Kasumi-1 (cell line): ENCODE measurements at places on chromosomes 6 and 20.

- DNase-seq = no peak
Observed at GRCh38 chr20:6812530-6812929, 45.0 kb downstream of the BMP2 start.

- peak; percentile 39 for DNase-seq
Observed at GRCh38 chr6:136761227-136761922, 30.9 kb downstream of the MAP3K5 start.

- DNase-seq = no peak
Observed at GRCh38 chr6:79614326-79615305, 16.5 kb upstream of the SH3BGRL2 start.

DNA sequence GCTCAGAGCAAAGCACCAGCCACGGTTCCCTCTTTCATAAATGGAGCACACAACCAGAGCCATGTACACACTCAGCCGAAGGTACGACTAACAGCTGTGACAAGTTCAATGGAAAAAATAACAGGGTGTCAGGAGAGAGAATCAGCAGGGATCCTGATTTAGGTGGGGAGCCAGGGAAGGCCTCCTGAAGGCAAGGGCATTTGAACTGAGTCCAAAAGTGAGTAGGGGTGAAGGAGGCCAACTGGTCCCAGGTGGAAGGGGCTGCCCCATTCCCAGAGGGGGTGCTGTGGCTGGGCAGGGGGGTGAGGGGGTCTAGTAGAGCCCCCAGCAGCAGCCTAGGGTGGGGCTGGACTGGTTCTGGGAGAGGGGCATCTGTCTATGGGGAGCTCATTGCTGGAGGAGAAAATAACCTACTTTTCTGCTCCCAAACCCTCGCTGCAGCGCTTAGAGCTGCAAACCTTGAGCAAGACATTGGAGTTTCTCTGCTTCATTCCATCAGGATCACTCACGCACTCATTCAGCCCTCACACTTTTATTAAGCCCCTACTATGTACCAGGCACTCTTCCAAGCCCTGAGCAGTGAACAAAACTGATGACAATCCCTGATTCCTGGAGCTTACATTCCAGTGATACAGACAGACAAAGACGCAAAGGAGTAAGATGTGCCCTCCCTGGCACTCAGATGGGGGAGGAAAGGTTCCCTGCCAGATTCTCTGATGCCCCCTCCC is 113.5 kb downstream of the TOX2 start:
- DNase-seq = no peak

- no peak for DNase-seq
Observed at GRCh38 chr6:4545893-4546292, 230.3 kb upstream of the CDYL start.

DNA sequence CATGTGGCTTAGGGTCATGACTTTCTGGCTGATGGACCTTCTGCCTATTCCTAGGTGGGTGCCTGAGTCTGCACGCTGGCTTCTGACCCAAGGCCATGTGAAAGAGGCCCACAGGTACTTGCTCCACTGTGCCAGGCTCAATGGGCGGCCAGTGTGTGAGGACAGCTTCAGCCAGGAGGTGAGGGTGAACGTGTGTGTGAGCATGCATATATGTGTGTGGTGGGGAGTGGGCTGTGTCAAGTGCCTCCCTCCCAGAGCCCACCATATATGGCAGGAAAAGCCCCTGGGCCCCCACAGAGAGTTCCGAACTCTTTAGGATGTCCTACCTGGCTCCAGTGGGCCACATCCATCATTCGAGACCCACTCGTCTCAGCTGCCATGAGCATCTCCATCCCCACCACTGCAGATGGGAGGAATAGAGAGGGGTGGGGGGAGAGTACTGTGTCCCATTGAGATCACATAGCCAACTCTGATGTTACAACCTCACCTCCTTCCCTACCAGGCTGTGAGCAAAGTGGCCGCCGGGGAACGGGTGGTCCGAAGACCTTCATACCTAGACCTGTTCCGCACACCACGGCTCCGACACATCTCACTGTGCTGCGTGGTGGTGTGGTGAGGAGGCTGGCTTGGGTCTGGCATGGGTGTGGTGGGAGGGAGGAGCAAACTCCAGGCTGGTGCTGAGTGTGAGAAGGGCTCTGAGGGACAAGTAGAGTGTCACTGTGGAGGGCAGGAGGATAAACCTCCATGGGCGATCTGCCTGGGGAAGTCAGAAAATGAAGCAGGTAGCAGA is 3.2 kb downstream of the SLC22A7 start:
- DNase-seq = no peak

- no peak for DNase-seq
Observed at GRCh38 chr6:35287671-35288396, 9.8 kb upstream of the DEF6 start.

DNA sequence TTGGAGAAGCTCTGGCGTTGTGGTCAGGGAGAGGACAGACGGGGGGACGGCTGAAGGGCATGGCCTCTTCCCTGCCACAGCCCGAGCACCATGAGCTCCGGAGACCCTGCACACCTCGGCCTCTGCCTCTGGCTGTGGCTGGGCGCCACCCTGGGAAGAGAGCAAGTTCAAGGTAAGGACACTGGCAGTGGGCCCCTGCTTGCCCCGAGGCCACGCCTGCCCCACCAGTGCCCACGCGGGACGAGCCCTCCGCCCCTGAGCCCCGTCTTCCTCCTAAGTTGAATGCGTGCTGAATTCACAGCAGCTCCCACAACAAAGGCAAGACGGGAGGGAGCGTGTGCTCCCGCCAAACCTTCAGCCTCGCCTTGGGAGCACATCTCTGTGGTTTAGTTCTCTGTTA is 2.0 kb downstream of the COL20A1 start:
- no peak for DNase-seq

DNA sequence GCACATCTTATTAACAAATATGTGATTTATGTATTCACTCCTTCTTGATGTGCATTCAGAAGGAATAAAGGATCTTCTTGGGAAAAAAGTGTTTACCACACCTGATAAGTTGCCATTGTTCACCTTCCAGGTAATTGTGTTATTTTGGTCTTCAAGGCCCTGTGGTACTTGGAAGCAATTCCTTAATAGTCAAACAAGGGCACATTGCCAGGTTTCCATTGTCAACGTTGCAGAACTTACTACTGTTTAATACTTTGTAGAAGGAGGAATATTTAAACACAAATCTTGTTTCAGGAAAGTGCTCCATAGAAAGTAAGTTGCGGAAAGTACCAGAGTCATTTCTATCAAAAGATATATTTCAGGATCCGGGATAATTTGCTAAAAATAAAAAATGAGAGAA is 129.5 kb upstream of the SGK1 start:
- no peak for DNase-seq

- DNase-seq = peak; percentile 27
Observed at GRCh38 chr6:87289571-87289970, 32.8 kb upstream of the SMIM8 start.

DNA sequence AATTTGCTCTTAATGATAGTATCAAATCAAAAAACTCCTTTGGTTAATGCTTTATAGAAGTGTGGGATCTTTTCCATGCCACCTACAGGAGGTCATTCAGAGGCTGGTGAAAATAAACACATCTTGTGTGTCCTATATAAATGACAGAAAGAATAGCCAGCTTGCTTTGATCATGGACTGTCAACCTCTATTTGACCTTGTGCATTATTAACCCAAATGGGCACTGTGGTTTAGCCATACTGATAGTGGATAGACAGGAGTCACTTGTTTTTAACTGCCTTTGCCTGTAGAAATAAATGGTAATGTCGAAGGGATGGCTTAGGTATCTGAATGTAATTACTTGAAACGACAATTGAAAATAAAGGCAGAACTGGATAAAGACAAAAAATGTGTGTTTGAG is 123.8 kb downstream of the CDKAL1 start:
- no peak for DNase-seq

- no peak for DNase-seq
Observed at GRCh38 chr6:89144354-89144906, 1.4 kb upstream of the PM20D2 start.

GRCh38 chr20:41150664-41151063 is 13.3 kb downstream of the PLCG1 start:
- peak; percentile 78 for DNase-seq

DNA sequence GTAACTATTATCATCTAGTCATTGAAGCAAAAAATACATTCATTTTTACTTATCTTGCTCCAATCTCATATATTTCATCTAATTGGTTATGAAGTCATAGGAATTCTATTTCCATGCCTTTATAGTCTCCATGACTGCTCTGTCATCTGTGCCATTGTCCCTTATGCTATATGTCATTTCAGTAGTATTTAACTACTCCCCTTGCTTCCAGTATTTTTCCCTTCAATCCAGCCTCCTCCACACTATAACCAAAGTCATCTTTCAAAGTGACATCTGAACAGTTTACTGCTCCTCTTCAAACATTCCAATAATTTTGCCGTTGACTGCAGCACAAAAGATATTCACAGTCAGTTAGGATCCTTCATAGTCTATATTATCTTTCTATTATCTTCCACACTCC is 216.6 kb upstream of the HS3ST5 start:
- DNase-seq = no peak

DNA sequence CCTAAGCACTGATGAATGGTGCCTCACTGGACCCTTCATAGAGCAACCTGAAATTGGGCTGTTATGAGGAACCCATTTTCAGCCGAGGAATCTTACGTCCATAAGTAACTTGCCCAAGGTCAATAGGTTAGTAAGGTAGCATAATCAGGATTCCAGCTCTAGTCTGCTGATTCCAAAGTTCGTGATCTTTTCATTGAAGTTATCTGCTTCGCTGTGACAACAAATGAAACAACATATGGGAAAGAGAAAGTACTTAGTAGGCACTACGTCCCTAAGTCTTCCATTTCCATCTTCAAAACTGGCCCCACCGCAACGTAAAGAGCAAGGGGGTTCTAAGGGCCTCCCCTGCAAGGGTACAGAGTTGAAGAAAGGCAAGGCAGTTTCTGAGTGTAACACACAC is 49.5 kb downstream of the MYLIP start:
- no peak for DNase-seq

GRCh38 chr20:1171461-1172093 is 13.2 kb downstream of the TMEM74B start:
- DNase-seq = no peak

DNA sequence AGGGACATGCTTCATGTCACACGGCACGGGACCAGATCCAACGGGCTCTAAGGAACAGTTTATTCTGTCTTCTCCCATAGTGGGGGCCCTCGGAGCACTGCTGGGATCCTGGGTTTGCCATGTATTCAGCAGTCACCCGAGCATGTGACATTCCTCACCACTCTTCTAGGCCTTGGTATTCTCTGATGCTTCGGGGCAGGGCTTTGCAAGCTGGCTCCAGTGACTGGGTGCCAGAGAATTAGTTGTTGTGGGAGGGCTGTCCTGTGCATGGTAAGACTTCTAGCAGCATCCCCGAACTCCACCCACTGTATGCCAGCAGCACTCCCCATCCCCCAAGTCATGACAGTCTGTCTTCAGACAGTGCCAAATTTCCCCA is 5.4 kb downstream of the CCN5 start:
- no peak for DNase-seq

DNA sequence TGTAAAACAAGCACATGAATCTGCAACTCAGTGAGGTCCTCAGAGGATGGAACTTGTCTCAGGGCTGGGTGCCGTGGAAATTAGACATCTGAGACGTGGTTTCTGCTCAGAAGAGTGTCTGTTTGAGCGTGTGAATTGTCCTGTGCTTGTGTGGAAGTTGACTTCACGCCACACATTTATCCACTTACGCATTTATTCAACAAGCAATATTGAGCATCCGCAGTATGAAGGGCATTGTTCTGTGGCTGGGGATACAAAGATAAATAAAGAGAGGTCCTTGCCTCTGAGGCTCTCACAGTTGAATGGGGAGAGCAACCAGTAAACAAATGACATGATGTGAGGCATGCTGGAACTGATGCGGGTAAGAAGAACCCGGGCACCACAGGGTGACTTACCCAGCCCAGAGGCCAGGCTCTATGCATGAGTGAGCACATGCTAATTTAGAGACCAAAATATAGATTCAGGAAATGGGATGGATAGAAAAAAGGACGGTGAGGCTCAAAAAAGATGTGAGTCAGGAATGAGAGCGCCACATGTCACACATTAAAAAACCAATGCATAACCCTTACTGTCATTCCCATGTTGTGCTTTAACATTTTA is 60.4 kb downstream of the SOBP start:
- DNase-seq = no peak

GRCh38 chr20:13220194-13220903 is 725 bp upstream of the ISM1 start:
- no peak for DNase-seq

DNA sequence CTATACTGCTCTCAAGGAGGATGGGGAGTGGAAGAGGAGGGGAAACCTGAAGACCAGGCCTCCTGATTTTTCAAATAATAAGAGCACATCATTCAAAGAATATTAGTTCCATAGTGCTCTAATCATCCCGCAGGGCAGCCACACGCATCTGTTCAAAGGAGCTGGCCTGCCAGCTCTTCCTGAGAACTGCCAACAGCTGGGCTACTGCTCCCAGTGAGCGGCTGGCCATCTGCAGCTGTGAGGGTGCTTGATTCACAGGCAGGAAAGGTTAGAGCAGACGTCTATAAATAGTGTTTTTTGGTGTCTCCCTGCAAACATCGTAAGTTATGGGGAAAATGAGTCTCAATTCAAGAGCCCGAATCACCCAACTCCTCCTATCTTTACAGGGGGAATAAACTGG is 17.3 kb downstream of the NSFL1C start:
- DNase-seq = no peak

DNA sequence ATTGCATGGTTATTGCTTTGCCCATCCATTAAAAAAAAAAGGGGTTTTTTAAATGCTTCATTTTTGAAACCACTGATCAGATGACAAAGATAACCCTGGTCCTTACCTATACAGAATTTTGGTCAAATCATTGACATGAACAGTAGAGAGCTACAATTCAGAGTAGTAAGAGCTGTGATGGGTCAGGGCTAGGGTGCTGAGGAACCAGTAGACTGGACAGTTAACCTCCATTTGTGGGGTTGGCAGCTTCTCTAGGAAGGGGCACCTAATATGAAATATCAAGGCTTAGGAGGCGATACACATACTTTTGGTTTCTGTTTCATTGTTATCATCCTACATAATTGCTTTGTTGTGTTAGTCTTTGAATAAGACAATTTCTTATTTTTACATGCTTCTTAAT is 55.1 kb downstream of the ORC3 start:
- DNase-seq = no peak

DNA sequence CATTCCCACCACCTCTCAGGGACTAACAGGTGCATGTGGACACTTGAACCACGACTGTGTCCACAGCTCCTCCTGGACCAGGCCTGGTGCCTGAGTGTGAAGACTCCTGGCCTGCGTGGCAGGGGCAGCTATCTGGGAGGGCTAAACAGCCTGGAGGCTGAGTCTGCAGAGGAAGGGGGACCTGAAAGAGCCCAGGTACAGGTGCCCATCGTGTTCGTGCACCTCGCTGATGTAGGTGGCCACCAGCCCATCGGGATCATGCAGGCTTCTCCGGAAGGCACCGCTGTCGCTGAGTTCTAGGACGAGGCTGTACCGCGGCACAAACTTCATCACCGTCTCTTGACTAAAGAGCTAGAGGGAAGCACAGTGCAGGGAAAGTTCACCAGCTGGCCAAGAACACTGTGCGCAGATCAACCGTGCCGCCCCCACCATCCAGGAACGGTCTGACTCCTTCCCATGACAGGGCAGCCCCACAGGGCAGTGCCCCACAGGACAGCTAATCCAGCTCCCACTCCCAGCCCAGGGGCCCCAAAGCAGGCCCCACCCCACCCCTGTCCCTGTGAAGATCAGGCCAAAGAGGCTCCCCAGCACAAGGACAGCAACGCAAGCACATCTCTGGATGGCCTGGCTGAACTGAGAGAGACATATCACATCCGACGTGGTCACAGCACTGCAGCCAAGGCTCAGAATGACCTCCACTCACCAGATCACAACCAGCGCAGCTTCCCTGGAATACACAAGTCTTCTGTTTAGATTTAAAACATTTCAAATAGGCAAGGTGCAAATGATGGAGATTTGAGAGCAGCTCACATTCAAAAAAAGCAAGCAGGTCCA is 14.8 kb downstream of the CST7 start:
- DNase-seq = no peak
